ENCODE measurements at places on chromosomes 7 and 10. TPM values are rescaled to one million over a fixed set of nuclear protein-coding genes. Genes with fewer than 3 reads are reported as not detected.

GRCh38 chr7:111872450-111873325 is 310.4 kb upstream of the IMMP2L start:
- no peak for DNase-seq

DNA sequence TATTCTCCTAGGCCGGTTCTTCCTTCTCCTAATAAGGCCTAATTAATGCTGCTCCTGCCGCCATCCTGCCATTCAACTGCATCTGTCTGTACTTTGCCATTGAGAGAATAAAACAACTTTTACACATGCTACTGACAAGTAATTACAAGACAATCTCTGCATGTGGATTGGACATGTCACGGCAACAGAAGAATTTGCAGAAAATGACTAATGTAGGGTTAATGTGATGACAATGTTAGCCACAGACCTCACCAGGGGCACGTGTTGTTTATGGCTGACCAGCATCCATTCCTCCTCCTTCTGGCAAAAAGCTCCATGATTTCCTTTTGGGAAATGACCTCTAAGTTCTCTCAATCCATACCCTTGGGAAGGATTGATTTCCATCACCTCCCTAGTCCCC is 58.0 kb downstream of the NEBL start:
- DNase-seq, result no peak

- DNase-seq, result peak; percentile 11
These were observed 670 bp upstream of the AGK start for GRCh38 chr7:141550386-141551093.

The STAG3 gene
- 0.90 TPM for total RNA-seq

The ARID5B gene
- 52.5 TPM for total RNA-seq

GRCh38 chr7:151652111-151652510 is 132.4 kb upstream of the RHEB start:
- no peak for DNase-seq

DNA sequence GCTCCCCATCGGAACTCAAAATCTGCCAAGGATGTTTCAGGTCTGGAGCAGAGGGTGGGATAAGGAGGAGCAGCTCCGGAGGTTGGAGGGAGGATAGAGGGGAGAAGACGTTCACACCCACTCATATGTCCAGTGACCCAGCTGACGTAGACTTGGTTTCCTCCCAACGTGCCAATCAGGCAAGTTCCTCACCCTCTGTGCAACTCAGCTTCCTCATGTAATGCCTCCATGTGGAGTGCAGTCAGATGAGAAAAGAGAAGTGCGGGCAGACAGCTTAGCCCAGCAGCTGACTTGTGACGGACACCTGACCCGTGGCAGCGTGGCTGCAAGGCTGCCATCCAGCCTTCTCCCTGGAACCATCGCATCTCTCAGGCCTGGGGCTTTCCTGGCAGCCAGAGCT is 86.8 kb downstream of the NPTX2 start:
- no peak for DNase-seq

DNA sequence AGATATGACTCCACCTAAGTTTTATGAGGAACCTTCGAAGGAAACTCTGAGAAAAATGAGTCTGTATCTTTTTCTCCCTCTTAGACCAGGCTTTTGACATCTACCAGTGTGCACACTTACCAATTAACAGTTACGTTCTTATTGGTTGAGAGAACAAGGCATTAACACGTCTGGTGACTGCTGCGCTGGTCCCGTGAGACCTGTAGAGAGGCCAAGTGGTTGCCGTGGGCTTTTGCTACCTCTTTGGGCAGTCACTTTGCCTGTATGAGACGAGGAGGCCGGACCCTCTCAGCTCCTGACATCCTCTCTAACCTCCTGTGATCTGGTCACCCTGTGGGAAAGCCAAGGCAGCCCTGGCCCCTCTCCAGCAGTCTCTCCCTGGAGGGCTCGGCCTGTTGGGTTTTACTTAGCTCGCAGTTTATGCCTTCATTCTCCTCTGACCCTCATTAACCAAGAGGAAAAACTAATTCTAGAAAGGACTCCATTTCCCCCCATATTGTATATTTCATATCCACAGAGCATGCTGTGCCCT is 513.9 kb upstream of the GALNT17 start:
- DNase-seq, result no peak

- DNase-seq, result no peak
These were observed 111.3 kb upstream of the SORCS1 start for GRCh38 chr10:107275806-107276205.

DNA sequence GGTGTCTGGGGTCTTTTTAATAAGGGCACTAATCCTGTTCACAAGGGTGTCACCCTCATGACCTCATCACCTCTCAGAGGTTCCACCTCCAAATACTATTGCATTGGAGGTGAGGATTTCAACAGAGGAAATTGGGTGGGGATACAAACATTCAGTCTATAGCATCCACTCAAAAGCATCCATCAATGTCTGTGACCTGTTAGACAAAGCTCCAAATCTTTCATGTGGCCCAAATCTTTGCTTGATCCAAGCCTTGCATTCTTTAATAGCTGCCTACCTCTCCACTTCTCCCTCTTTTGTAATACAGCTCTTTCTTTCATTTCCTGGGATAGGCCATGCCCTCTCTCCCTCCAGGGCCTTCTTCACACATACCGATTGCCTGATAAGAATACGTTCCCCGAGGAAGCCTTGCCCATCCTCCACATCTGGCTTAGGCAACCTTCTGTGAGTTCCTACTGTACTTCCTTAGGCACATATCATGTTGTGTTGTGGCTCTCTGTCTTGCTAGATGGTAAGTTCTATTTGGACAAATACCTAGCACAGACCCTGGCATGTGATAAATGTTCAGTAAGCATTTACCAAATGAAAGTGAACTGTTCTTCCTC is 66.1 kb downstream of the CREM start:
- DNase-seq, result no peak

- no peak for DNase-seq
These were observed 124.8 kb downstream of the MPP7 start for GRCh38 chr10:28177944-28178637.

The NOC3L gene
- total RNA-seq, result 43.2 TPM

The CRYGN gene
- total RNA-seq, result 0.16 TPM

The BTBD16 gene
- total RNA-seq, result 2.6 TPM

- DNase-seq, result no peak
These were observed 50.3 kb upstream of the MACC1 start for GRCh38 chr7:20267482-20267881.

The MINDY4 gene
- 12.8 TPM for total RNA-seq

DNA sequence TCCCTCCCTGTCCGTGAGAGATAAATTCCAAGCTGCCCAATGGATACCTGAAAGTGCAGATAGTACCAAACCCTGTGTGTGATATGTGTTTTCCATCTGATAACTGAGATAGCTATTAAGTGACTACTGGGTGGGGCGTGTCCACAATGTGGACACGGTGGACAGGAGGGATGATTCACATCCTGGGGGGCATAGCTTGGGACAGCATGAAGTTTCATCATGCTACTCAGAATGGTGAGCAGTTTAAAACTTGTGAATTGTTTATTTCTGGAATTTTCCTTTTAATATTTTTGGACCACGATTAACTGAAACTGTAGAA is 158.6 kb downstream of the CREB5 start:
- DNase-seq, result no peak

DNA sequence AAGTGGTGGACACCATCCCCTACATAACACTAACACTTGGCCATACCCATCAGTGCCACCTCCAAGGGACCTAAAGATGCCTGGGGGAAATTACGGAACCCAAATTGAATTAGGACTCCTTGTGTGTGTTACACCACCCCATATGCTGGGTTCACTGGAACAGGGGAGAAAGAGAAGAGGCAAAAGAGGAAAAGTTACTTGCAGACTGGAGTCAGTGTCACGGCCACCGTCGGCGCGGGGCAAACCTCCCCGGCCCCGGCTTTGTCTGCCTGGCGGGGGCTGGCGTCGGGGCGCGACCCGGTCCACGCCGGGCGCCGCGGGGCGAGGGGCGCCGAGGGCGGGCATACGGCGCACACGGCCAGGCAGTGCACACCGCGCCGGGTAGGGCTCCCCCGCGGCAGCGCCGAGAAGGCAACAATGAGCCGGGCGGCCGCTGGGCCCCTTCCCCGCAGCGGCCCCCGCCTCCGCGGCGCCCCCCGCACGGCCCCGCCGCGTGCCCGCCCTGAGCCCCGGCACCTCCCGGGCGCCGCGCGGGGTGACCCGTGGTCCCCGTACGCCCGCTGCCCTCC is 171.1 kb downstream of the FAM107B start:
- DNase-seq, result no peak

- no peak for DNase-seq
These were observed 15.0 kb upstream of the GFRA1 start for GRCh38 chr10:116287906-116288501.

The TMEM196 gene
- total RNA-seq, result 1.0 TPM

DNA sequence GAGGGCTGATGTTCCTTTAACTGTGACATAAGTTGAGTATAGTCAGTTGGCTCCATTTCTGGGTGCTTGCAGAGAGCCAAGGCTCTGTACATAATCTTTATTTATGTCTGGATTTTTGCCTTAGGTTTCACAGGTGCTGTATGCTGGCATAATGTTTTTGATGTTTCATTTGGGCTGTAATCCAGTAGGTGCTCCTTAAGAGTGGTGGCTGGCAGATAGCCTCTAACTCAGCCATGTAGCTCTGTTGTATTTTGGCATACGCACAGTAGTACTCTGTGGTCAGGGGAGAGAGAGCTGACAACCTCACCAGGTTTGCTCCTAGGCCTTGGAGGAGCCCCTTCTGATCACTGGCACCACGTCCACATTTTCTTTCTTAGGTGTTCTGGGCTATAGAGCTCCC is 61.1 kb downstream of the RNF133 start:
- no peak for DNase-seq

DNA sequence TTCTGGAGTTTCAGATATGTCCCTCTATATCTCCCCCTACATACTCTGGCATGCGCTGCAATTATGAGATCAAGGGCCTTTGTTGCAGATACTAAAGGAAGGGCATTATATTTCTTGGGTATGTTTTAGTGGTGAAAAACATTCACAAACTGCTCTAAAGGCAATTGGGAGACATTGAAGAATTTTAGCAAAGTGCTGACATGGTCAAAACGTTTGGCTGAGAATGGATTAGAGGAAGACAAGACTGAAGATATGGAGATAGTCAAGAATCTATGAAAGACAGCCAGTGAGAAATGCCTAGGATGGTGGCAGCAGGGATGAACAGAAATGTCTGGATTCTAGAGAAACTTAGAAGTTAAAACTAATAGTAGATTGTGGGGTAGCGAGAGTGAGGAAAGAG is 104.5 kb upstream of the CABCOCO1 start:
- no peak for DNase-seq

The TCTN3 gene
- 32.1 TPM for total RNA-seq

GRCh38 chr10:3217301-3217700 is 44.7 kb upstream of the PITRM1 start:
- no peak for DNase-seq

DNA sequence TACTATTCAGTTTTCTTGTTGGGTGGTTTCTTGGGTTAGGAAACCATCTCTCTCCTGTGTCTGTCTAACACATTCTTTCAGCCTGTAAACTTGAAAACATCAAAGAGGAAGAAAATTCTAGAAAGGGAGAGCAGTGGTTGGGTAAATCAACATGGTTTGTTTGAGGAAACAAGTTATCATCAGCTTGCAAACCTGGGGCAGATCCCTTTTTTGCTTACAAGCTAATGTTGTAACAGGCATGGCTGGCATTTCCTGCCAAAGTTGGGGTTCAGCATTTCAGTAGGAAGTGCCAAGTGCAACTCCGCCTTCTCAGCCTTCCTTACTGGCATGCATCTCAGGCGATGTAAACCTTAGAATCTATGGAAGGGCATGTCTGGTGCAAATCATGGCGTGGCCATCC is 112.6 kb downstream of the EEPD1 start:
- DNase-seq, result no peak

DNA sequence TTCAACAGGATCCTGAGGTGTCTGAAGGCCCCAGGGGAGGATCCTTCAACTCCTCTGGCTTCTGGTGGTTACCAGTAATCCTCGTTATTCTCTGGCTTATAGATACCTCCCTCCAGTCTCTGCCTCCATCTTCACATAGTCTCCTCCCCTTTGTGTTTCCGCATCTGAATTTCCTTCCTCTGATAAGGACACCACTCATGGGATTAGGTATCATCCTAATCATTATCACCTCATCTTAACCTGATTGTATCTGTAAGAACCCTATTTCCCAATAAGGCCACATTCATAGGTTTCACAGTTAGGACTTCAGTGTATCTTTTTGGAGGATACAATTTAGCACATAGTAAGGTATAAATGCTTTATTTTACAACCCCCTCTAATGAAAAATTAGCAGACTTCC is 1189.2 kb downstream of the CNTNAP2 start:
- DNase-seq, result no peak

DNA sequence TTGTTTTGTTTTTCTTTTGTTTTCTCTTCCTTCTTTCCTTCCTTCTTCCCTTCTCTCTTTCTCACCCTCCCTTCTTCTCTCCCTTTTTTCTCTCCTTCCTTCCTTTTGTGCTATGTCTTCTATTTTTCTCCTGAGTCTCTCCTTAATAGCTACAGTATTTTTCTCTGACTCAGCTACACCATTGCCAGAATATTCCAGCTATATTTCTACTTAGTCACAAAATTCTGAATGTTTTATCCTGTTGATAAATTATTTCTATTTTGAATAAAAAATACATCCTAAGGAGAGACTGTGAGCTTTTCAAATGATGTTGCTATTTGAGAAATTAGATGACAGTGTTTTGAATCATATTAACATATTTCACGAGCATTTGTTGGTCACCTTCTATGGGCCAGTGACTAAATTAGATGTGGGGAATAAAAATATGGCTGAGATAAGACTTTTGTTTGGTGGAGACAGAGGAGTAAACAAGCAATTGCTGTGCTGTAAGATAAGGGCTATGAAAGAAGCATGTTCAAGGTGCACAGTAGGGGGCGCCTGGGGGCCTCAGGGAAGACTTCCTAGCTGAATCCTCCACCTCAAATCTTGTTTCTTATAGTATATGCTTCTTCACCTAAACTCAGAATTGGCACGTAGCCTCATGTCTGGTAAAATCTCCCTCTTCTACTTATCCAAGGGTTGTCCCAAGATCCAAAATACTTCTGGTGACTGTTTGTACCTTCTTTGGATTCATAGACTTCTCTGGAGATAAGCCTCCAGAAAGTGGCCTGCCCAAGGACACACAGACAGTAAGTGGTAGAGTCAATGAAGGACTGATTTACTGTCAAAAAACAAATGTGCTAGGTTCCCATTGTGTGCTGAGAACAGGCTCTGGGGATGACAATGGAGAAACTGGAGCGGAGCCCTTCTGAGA is 115.5 kb upstream of the CREB5 start:
- DNase-seq, result no peak

- no peak for DNase-seq
These were observed 3.4 kb downstream of the SCIN start for GRCh38 chr7:12573885-12574284.

GRCh38 chr10:99412099-99412498 is 18.3 kb downstream of the GOT1 start:
- DNase-seq, result no peak

- DNase-seq, result no peak
These were observed 465.3 kb downstream of the PLXDC2 start for GRCh38 chr10:20281579-20281978.

GRCh38 chr10:36248304-36248981 is 606.3 kb upstream of the FZD8 start:
- DNase-seq, result no peak

- no peak for DNase-seq
These were observed 18.6 kb upstream of the SMO start for GRCh38 chr7:129169686-129170440.

- DNase-seq, result peak; percentile 69
These were observed 191.1 kb downstream of the ZNF438 start for GRCh38 chr10:30840395-30841050.

All from urinary bladder (tissue), 4 donors.